Dermis blood vessel endothelial cell (primary cell): ENCODE measurements at places on chromosomes 2 and 18. TPM values are rescaled to one million over a fixed set of nuclear protein-coding genes. Genes with fewer than 3 reads are reported as not detected.

Gene RAPH1
- 38.6 and 67.8 TPM in 2 replicates for total RNA-seq

Gene TFCP2L1
- 0.28 and 0.51 TPM in 2 replicates for total RNA-seq

Gene LIPG
- 1.9 and 54.6 TPM in 2 replicates for total RNA-seq

Gene BMP10
- not detected in 2 replicates for total RNA-seq

Gene ZNF236
- 7.4 and 9.2 TPM in 2 replicates for total RNA-seq

Gene SCN2A
- under 0.01 TPM in 2 replicates for total RNA-seq

Gene MALT1
- total RNA-seq, result 34.5 and 37.1 TPM in 2 replicates

Gene AKAIN1
- not detected in 2 replicates for total RNA-seq

Gene NETO1
- total RNA-seq, result not detected in 2 replicates

Gene KLHL14
- total RNA-seq, result 0.85 and 0.93 TPM in 2 replicates
